ENCODE measurements at places on chromosomes 1 and 21.

- DNase-seq: no peak
These were observed 168.9 kb upstream of the C21orf91 start for GRCh38 chr21:17988102-17988437.

DNA sequence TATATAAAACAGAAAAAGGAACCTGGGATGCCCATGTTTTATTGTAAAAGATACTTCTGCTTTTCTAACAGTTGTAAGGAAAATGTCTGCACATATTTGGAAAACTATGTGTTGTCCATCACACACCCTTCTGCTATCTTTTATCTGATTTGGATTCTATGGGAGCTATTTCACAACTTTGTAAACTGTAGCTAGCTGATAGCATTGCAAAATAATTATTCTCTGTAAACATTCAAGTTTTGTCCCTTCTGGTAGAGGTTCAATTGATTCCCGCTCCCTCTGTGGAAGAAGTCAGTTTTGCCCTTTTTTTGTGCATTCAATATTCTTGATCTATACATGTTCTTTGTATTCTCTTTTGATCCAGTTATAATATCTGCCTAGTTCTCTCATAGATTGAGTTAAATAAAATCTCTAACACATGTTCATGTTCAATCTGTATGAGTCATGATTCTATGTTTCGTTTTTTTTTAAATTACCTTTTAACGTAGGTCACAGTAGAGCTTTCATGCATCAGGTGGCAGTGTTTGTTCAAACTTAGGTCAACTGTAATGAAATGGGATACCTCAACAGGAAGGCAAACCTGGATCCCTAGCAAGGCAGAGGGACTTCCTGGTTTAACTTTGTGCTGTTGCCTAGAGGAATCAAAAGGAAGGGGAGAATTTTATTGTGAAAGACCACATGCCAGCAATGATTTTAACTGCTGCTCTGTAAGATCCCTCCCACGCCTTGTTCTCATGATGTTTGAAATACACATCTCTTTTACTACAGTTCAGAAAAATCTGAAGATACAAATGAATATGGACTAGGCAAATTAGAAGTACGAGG is 26.0 kb upstream of the BCL9 start:
- DNase-seq: no peak

DNA sequence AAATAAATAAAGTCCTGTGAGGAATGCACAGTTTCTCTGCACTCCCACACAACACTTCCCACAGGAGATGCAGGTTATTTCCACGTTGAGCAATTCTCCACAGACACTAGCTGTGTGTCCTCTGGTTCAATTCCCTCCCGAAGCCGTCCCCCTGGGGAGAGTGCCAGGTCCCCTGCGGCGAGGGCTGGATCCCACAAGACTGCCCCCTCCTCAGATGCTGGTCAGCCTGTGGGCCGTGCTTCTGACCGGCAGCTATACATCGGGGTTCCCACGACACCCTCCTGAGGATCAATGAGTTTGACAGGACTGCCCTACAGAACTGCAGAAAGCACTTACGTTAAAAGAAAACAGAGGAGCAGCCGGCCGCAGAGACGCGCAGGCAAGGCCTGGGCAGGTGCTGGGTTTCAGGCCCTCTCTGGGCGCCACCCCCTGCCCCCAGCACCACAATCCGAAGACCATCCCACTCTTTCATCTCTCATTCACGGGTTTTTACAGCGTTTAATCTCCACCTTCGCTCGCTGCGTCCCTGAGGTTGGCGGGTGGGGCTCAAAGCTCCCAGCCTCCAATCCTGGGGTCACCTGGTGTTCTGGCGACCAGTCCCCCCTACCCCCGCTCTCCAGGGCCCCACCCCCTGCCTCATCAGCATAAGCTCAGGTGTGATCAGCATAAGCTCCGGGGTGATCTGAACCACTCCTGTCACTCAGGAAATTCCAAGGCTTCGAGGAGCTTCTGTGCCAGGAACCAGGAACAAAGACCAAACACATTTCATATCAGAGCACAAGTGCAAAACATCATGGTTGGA is 9.3 kb downstream of the SLC35E2B start:
- no peak for DNase-seq

DNA sequence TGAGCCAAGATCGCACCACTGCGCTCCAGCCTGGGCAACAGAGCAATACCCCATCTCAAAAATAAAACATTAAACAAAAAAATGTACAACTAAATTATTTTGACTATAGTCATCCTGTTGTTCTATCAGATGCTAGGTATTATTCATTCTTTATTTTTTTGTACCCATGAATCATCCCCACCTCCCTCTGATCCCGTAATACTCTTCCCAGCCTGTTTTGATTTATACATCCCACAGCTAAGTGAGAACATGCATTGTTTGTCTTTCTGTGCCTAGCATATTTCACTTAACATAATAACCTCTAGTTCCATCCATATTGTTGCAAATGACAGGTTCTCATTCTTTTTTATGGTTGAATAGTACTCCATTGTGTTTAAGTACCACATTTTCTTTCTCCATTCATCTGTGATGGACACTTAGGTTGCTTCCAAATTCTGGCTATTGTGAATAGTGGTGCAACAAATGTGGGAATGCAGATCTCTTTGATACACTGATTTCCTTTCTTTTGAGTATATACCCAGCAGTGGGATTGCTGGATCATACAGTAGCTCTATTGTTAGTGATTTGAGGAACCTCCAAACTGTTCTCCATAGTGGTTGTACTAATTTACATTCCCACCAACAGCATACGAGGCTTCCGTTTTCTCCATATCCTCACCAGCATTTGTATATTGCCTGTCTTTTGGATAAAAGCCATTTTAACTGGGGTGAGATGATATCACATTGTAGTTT is 84.4 kb downstream of the MACF1 start:
- DNase-seq: no peak

GRCh38 chr1:161972828-161973227 is 50.8 kb downstream of the OLFML2B start:
- DNase-seq: no peak

- DNase-seq: no peak
These were observed 432.3 kb downstream of the DPYD start for GRCh38 chr1:97488530-97488929.

DNA sequence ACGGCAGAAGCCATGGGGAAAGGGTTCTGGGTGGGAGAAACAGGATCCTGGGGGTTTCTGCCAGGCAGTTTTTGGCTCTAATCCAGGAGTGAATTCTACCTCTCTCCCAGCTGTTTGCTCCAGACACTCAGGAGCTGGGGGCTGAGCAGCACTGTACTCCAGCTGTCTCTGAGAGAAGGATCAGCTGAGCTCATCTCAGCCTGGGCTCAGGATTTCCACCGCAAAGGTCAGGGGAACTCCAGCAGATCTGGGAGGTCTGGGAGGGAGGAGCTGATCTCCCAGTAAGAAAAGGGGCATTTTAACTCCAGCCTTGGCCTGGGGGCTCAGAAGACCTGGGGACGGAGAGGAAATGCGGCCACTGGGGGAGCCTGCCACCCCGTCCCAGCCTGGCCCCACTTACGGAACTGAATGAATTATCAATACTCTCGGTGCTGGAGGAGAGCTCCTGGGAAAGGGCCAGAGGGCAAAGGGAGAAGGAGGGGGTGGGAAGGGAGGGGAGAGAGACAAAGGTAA is 17.3 kb downstream of the PI4KB start:
- DNase-seq: no peak

DNA sequence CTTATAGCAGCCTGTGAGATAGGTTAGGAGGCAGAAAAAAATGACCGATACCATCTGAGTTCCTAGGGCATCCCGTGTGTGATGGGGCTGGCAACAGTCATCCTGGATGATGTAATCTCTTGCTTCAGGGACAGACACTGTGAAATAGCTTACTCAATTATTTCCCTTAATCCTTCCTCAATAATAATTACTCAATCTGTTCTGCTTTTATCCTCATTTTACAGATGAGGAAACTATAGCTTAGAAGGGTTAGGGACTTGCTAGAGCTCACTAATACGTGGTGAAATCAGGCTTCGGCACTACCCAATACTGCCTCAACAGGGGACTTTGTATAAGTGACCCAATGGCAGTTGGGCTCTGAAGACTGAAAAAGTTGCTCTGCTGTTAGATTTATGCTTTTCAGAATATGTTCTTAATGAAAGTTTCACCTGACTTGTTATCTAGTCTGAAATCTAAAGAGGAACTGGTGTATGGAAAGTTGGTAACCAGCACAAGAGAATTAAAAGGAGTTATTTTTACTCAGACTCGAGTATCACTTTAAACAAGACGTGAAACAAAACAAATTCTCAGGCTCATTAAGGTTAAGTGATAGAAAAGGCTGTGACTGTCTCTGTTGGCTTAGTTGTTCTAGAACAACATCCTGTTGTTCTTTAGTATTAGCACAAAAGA is 14.4 kb downstream of the CD55 start:
- DNase-seq: no peak

DNA sequence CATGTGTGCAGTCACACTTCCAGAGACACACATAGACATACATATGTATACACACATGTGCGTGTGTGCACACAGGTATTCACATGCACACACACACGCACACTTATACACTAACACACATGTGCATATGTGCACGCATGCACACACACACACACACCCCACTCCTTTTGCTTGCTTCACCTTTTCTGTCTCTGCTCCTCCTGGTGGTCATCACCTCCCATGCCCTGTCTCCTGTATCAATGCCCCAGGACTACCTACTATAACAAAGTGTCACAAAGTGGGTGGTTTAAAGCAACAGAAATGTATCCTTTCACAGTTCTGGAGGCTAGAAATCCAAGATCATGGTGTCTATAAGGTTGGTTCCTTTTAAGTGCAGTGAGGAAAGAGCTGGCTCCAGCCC is 27.4 kb downstream of the ETS2 start:
- DNase-seq: no peak
